ENCODE measurements at places on chromosomes 1 and 21.

- no peak for DNase-seq
Measured at GRCh38 chr1:96510911-96511310, 210.7 kb upstream of the PTBP2 start.

DNA sequence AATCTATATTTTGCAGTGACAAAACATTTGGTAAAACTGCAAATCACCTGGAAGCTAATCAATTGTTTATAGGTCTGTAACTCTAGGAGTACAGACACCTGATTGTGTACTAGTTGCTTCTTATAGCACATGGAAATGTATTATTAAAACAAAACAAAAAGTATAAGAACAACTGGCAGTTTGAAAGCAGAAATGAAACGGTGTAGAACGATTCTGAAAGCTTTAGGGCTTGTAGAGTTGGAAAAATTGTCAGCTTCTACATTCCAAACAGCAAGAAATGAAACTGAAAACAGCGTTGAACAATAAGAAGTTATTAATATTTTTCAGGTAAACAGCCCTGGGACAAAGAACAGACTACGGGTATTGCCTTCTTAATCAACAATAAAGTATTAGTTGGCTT, 273.3 kb downstream of the OLFM3 start:
- DNase-seq, result no peak

GRCh38 chr1:154148807-154149206, 6.1 kb downstream of the NUP210L start:
- DNase-seq, result no peak

GRCh38 chr1:84888753-84889152, 4.3 kb downstream of the LPAR3 start:
- DNase-seq, result peak; percentile 55

DNA sequence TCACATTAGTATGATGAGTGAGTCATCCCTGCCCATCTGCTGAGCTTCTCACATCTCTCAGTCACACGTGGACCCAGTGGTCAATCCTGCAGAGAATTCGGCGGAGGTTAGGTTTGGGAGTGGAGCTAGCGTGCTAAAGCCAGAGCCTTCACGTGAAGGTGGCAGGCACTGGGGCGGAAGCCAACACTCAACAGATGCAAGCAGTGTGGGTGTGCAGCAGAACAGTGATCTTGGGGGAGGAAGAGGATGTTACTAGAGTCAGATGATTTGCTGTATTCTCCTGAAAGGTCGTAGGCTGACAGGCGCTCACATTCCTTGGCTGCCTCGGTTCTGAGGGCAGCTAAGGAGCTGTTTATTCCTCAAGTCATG, 6.7 kb downstream of the C1orf115 start:
- DNase-seq, result no peak

Measured in CD4-positive, alpha-beta T cell treated with Interleukin-15 for 4 hours (primary cell).